ENCODE measurements at places on chromosomes 11 and 22.
A peak's percentile ranks its signal among the peaks of the same experiment; 100 is the strongest.

DNA sequence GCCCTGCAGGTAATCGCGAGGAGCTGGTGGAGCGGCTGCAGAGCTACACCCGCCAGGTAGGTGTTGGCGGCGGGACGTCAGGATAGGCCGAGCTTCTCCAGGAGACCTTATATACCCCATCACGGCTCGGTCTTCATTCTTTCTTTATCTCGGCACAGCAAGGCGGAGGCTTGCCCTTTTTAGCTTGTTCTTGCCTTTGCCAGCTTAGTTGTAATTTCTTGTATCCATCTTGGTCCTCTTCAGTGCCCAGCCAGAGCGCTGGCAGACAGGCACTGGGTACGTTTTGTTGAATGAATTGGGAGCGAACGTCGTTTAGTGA, 459 bp downstream of the SF3B2 start:
- no peak for DNase-seq

DNA sequence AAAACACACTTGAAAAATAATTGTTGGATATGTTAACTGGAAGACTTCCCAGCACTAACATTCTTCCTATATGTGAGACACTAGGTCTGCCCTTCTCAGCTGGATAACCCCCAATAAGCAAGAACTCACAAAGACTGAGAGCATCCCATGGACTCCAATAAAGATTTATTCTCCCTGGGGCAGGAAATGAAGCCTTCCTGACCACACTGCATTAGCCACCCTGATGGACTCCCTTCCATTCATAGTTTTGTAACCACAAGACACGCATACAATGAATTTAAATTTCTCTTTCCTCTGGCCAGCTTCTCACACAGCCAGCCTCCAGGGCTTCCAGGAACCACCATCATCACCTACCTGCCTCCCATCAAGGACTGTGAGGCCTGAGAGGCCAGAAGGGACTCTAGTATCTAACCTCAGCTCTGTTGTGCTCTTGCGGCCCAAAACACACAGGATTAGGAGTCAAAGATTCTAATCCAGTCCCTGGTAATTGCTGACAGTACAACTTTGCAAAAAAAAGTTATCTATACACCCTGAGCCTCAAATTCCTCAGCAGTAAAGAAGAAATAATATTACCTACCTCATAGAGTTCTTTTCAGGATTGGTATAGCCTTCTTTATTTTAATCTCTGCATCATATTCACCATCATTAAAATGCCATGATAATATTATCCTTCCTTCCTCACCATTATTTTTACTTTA, 45.6 kb upstream of the GDPD4 start:
- no peak for DNase-seq

DNA sequence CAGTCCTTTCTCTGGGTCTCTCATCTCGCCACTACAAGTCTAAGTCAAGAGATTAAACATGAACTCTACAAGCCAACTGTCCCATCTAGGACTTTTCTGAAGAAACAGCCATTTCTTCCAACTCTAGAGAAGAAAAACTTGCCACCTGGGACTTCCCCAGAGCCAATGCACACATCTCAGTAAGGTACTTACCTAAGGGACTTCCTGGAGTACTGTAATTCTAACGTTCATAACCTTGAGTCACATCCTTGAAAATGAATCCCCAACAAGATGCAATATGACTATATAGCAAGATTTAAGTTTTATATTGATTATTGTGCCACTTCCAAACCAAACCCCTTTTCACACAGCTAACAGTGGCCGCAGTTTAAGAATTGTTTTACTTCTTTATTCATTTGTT, 11.9 kb upstream of the ISX start:
- DNase-seq = peak; percentile 27

GRCh38 chr11:66716996-66717395, 12.0 kb downstream of the SPTBN2 start:
- DNase-seq = no peak

- no peak for DNase-seq
Observed at GRCh38 chr22:30205281-30206115, 41.1 kb downstream of the LIF start.

DNA sequence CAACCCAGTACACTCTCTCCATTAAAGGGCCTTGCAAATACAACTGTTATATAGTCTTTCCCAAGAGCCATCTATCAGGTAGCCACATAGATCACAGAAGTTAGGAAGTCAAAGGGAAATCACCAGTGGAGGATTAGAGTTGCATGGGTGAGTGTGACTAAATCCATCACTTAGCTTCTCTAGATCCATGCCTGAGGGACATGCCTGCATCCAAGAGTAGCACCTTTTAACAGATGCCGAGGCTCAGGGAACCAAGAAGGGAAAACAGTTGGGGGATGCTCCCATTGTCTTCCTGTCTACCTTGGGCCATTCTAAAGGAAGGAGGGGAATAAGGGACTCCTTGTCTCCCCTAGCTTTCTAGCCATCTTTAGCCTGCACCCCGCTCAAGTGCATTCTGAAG, 77.9 kb downstream of the XRRA1 start:
- DNase-seq = no peak

GRCh38 chr11:73048446-73048845, 93.7 kb downstream of the FCHSD2 start:
- DNase-seq = no peak

DNA sequence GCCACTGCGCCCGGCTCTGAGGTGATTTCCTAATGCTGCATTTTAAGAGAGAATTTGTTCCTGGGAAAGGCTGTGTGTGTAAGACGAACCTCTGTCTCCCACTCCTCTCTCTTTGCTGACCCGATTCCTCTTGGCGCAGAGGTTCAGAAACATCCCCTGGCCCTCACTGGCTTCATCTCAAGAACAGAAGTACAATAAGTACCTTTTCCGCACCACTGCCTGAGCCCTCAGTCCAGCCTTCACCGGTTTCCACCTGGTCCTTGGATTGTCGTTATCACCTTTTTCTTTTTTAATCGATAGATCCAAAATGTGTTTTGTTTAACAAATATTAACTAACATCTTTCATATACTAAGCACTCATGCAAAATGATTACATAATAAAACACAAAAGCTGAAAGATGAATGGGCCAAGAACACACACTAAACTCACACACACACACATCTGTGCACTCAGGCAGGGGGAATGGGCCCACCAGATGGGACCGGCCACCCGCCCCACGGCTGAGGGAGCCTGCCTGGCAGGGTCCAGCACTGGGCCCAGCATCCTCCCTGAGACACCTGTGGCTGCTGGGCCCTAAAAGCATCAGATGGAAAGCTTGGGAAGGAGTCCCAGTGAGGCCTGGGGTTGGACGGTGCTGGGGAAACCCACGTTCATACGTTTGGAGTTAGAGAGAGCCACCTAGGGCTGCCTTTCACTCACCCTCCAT, 50.4 kb upstream of the A4GALT start:
- no peak for DNase-seq

- no peak for DNase-seq
Observed at GRCh38 chr22:33095661-33096060, 37.5 kb upstream of the SYN3 start.

GRCh38 chr11:13896175-13896980, 66.1 kb upstream of the SPON1 start:
- no peak for DNase-seq

DNA sequence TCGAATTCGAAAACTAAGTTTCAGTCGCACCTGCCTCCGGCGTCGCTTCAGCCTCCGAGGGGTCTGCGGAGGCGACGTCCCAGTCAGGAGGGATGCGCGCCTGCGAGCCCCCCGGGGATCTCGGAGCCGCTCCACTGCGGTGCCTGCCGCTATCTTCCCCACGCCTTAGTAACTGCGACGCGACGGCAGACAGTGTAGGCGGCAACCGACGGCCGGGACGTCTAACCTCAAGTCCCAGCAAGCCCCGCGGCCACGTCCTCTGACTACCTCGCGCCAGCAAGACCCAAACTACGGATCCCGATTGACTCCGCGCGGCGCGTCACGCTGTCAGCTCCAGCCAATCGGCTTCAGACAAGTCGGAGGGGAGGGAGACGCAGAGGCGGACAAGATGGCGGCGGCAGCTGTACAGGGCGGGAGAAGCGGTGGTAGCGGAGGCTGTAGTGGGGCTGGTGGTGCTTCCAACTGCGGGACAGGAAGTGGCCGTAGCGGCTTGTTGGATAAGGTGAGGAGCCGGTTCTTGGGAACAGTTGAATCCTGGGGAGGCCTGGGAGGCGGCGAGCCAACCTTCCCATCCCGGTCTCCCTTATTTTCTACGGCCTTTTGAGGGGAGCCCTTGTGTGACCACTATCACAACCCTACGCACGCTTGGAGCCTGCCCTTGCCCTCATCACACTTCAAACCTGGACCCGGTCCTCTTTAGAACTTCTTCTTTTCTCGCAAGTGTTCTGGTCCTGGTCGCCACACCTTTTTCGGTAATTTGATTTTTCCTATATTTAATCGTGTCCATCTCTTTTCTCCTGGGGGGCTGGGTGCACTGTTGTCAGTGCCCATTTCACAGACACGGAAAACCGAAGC, at the start of the genes SPCS2 and XRRA1:
Gene SPCS2 (plus strand): TSS at position 369 of the 855 bp plus-strand sequence. CDS start 20 bp downstream, at position 389.
Gene XRRA1 (minus strand): TSS at position 194 of the 855 bp plus-strand sequence. CDS start 8,213 bp downstream, outside the sequence.
- DNase-seq = peak; percentile 100

DNA sequence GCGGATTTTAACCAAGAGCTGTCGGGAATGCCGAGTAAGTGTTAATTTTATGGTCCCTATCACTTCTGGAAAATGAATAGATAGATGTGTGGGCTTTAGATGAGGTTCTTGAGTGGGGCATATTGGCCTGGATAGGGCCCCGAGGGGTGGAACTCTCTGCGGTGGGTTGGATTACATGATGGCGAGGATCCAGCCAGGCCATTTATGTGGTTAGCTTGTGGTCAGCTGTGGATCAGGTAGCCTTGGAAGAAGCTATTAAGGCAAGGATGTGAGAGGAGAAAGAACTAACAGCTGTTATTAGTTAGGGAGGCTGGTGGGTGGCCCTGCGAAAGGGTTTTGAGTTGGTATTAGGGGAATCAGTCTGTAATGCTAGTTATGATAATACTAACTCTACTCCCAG, 268.4 kb downstream of the NELL1 start:
- no peak for DNase-seq

DNA sequence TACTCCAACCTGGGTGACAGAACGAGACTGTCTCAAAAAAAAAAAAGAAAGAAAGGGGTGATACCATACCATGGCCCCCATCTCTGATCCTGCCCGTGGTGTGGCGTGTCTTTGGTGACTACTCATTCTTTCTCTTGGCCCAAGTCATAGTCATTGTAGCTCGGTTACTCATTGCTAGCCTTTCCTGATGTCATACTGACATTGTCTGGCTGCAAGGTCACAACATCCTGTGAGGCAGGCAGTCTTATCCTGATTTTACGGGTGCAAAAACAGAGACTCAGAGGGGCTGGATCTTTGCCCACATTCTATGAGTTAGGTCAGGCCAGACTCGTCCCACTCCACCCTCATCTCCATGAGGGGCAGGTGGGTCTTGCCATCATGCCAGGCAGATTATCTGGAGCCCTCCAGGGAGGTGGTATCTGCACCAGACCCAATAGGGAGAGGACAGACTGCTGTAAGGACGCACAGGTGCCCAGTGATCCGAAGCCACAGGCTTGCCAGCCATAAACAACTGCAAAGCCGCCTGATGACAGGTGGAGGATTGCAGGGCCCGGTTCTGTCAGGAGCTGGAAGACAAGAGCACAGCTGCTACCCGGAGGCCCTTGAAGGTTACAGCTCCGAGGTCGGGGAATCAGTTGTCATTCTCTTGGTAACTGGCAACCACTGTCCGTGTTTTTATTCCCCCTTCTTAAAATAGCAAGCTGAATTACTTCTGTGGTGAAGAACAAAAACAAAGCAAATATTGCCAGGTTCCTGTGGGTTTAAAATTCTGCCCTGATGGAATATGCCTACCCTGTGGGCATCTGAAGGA, 13.8 kb downstream of the TOM1 start:
- DNase-seq = peak; percentile 81

DNA sequence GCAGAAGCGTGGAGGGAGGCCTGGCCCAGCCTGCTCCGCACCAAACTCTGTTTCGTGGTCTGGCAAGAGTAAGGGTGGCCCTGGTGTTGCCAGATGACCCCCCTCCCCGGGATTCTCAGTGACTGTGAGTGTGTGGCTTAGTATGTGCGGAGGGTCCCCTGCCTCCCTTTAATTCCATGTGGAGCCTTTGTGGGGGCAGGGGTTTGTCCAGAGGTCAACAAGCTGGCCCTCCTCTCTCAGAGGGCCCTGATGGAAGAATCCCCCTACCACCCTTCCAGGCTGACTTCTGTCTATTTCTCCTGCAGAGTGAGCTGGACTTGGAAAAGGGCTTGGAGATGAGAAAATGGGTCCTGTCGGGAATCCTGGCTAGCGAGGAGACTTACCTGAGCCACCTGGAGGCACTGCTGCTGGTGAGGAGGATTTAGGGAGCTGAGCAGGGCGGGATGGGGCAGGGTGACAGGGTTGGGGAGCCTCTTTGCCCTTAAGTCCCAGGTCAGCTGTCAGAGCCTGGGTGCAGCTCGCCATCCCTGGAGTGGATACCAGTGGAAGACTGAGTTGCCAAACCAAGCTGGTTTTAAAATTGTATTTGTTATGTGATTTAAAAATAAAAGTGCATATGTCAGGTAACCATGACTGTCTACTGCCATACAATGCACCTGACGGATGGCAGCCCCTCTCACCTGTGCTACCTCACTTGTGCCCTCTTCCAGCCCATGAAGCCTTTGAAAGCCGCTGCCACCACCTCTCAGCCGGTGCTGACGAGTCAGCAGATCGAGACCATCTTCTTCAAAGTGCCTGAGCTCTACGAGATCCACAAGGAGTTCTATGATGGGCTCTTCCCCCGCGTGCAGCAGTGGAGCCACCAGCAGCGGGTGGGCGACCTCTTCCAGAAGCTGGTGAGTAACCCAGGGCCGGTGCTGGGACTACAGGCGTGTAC, 80.6 kb downstream of the BCR start:
- DNase-seq = no peak

- DNase-seq = no peak
Observed at GRCh38 chr11:58564231-58564630, 11.4 kb downstream of the LPXN start.

DNA sequence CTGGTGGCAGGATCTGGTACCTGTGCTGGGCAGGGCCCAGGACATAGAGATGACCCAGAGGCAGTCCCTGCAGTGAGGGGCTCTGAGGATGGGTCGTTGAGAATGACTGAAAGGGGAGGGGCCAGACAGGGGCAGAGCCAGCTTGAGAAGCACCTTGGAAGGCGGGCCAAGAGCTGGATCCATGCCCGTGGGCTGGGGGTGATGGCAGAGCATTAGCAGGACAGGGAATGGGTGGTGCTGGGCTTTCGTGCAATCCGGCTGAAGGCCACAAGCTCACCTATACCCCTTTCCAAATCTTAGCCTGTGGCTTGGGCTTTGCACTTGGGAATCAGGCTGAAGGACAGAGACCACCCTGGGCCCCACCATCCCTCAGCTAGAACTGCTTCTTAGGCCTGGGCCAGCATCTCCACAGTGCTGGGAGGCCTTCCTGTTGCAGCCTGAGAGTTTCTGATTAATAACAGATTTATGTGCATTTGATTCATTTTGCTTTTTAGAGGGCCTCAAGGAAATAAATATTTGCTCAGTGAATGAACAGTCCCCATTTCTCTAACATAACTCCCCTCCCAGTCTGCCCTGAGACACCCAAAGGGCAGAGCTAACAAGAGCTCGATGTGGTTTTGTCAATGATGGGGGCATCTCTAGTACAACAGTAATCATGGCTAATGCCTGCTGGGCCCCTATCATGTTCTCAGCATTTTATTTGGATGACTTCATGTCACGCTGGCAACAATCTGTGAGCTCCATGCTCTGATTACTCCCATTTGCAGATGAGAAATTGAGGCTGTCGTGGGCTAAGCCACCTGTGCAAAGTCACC, 39.3 kb downstream of the RIBC2 start:
- no peak for DNase-seq
